Dorsolateral prefrontal cortex (tissue), 122 donors: ENCODE measurements at places on chromosomes 7 and 10. TPM values are rescaled to one million over a fixed set of nuclear protein-coding genes. Genes with fewer than 3 reads are reported as not detected.

PSMA2 gene
- total RNA-seq, result 17.0 TPM

DNA sequence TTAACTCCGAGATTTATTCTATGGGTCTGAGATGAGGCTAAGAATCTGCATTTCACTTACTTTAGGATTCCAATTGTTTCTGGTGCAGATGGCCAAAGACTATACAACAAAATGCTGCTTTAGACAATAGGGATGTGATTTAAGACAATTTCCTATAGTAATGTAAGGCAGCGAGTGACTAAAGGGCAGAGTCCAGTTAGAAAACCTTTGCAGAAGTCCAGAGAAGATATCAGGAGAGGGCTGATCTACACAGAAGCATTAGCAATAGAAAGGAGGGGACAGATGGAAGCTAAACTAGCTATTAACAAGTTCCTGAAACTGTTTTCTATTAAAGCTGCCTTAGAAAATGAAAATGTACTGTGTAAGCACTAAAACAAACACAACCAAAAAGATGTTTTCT lies 398.9 kb downstream of the DGKB start:
- no peak for DNase-seq

NPY4R2 gene
- not detected for total RNA-seq

DNA sequence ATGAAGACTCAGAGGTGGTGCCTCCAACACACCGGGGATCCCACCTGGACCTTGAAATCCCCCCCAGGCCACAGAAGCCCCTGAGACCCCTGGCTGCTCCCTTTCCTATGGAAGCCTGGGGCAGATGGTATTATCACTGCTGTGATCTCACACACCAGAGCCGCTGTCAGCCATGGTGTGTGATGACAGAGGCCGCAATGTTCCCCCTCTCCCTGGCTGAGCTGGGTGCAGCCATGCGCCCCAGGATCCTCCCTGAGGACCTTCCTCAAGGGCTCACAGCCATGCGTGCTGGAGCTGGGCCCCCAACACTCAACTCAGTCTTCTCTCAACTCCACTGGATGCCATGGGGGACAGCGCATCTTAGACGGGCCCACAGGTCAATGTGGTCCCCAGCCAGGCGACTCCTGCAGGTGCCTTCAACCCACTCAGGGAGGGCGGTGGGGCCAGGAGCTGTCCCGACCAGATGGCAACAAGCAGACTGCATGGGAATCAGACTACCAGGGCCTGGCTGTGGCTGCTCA lies 44.9 kb downstream of the VIPR2 start:
- no peak for DNase-seq

DNA sequence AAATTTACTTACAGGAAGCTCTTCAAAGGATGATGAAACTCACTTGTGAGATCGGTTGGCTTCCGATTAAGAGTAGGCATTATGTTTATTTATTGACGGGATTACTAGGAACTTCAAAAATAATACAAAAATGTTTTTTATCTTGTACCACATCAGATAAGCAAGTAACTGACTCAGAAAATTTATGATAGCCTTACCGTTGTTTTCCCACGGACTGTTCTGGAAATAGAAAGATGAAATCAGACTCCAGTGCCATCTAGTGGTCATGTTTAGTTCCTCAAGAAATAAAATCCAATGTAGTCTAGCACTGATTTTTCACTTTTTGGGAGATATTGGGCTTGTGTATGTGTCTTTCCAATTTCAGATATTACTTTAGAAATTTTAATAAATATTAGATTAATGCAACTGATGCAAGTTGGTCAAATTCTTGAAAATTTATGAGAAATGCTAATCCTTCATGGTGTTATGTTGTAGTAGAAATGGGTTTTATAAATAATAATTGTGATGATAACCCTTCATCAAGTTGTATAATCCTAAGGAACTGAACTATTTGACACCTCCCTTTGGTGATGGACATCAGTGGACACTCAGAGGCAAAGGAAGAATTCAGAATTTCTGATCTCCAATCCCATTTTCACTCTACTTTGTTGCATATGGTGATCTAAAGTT lies 168.8 kb downstream of the TMEM26 start:
- no peak for DNase-seq

FRA10AC1 gene
- 33.6 TPM for total RNA-seq

WEE2 gene
- total RNA-seq, result 0.77 TPM

RRP12 gene
- 46.3 TPM for total RNA-seq

GRCh38 chr10:7411671-7412128 lies 866 bp upstream of the SFMBT2 start:
- no peak for DNase-seq
